ENCODE measurements at places on chromosomes 13 and 19.

GRCh38 chr19:44723299-44723951 is 24.5 kb downstream of the CEACAM16 start:
- DNase-seq, result no peak

- no peak for DNase-seq
These were observed 102.0 kb downstream of the STARD13 start for GRCh38 chr13:33183431-33184111.

DNA sequence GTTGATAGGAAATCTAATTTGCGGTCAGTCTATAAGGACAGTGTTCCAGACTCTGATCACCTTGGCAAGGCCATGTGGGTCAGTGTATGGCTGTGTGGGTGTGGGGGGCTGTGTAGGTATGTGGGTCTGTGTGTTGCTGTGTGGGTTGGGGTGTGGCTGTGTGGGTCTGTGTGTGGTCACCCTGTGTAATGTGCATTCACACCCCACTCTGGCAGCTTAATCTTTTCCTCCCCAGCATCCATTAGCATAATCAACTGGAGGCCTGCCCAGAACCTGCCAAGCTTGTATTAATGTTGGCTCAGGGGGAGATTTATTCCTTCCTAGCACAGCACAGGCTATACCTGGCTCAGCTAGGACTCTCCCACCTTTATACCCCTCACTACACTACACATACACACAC is 203.2 kb downstream of the TUBA3C start:
- no peak for DNase-seq

GRCh38 chr19:33260628-33261418 is 35.2 kb upstream of the SLC7A10 start:
- DNase-seq, result no peak
